ENCODE measurements at places on chromosomes 13 and 19.
A peak's percentile ranks its signal among the peaks of the same experiment; 100 is the strongest.

DNA sequence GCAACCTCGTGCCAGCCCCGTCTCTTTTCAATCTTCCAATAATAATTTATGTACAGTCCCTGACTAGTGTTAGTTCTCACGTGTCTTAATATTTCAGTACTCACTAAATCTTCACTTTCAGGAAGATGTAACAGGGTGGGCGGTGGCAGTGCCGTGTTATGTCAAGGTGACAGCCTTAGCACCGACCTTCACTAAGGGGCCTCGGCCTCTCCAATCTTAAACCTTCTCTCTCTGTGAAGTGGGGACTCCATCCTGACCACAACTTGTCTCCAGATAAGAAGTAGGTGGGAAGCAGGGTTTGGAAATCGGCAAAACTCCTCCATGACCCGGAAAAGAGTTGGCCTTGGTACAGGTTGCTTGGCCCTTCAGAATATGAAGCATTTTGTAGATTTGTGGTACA, 1.8 kb downstream of the RPS19 start:
- DNase-seq = no peak

GRCh38 chr13:45194081-45194939, 6.5 kb downstream of the KCTD4 start:
- DNase-seq = peak; percentile 87

DNA sequence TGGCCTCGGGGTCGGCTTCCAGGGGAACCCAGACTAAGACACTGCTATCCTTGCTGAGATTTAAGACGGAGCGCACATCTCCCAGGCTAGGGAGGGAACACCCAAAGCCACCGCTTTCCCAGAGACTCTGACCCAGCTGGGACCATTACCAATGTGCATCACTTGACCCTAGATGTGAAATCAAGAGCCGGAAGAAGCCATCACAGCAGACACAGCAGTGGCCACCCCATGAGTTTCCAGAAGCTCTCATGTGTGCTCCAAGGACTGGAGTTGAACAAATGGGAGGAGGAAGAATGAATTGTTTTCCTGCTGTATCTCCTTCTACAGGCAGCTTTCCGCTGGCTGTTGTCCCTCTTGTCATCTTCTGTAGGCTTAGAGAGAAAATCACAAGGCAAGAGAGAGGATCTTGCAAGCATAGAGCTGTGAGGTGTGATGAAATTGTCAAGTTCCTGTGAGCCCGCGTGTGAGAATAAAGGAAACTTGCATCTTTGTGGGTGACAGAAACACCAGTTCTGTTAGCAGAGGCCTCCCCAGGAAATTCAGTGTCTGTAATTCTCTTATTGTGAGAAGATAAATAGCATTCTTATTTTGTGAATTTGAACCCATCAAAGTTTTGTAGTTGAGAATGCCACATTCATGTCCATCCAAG, 711.8 kb downstream of the UQCRFS1 start:
- DNase-seq = no peak

- peak; percentile 22 for DNase-seq
These were observed 22.4 kb upstream of the BRD4 start for GRCh38 chr19:15354566-15355296.

- DNase-seq = no peak
These were observed 7.9 kb upstream of the NEK5 start for GRCh38 chr13:52136763-52137162.

DNA sequence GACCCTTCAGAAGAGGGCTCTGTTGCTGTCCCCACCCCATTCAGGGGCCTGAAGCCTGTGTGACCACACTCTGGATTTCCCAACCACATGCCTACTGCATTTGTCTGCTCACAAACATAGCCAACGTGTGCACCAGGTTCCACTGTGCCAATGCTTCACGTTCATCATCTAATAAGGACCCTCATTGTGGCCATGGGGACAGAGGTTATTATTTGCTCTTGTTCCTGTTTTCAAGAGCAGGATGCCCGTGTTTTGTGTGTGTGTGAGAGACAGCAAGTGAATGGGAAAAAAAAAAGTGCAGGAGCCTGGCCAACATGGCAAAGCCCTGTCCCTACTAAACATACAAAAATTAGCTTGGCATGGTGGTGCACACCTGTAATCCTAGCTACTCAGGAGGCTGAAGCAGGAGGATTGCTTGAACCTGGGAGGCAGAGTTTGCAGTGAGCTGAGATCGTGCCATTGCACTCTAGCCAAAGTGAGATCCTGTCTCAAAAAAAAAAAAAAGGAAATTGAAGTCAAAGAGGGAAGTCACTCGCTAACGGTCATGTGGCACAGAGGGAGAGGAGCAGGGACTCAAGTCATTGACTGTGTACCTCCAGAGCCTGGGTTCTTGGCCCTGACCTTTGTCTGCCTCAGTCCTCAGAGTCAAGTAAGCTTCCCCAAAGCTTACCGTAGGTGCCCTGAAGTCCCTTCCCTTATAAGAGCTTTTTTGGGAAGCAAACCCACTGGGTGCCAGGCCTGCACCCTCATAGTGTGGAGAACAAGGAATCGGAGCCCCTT, 6.9 kb downstream of the B3GNT8 start:
- DNase-seq = no peak

DNA sequence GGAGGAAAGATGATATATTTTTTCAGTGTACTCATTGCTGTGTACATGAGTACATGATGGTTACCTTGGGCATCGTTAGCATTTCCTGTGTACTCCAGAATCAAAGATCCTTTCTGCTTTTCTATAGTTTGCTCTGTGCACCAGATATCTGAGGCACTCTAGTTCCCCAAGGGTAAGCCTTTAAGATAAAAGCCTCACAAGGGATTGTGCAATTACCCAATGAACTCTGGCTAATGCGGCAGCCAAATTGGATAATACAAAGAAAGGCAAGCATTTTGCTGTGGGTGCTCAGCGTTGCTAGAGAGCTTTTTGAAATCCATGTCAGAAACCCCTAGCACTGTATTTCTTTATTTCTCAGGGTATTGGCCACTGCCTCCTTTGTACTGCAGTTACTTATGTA, 2.9 kb downstream of the CYSLTR2 start:
- DNase-seq = peak; percentile 21

DNA sequence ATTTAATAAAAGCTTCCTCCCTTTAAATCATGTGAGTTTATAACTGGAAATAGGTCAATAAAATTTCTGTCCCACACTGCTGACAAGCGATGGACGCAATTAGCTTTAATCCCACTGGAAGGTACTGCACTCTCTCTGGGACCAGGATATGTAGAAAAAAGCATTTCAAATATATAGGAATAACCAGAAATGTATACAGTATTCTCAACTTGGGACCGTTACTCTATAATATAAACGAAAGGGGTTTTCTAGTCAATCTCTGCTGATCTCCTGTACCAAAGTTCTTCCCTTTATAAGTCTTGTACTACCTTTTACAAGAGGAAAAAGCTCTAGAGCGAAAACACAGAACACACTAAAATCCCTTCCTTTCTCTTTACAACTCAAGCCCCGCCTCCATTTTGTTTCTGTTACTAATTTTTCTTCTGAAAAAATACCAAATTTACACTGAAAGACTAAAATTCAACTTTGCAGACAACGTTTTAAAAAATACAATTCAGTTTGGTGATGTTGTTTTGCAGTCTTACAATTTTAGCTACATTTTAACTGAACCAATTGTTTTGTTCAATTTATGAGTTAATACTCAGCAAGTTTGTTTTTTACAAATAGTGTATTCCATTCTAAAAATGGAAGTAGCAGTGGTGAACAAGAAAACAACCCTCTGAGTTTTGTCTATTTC, 1.7 kb upstream of the USPL1 start:
- DNase-seq = peak; percentile 66

- no peak for DNase-seq
These were observed 1.6 kb upstream of the EBI3 start for GRCh38 chr19:4227771-4228170.

GRCh38 chr13:99007414-99007986, 29.6 kb upstream of the DOCK9 start:
- no peak for DNase-seq
